ENCODE measurements at places on chromosomes 7 and 10.

DNA sequence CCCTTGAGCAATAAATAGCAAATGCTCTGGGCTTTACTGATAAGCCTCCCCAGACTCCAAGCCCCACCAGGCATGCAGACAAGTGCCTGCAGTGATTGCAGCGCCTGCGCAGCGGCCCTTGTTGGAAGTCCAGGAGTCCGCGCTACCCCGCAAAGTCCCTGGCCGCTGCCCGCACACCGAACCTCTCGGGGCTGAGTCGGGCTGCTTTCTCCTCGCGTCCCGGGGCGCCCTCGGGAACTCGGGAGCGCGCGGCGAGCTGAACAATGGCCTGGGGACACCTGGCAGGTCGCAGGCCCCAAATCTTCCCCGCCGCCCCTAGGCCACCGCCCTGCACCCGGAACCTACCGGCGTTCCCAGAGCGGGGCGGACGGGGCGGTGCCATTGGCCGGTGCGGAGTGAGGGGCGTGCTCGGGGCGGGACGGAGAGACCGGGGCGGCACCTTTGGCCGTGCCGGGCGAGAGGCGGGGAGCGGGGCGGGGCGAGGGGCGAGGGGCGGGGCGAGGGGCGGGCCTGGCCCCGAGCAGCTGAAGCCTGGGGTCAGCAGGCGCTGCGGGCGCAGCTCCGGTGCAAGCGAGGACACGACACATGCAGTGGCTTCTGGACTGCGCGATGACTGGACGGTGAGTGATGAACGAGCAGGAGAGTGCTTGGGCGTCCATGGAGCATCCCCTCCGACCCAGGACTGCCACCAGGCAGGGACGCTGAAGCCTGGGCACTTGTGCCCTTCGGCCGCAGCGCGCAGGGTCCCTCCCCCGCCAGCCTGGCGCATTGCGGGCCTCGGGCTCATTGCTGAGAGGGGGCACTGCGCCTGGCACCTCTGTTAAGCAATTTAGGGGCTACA is at the start of gene RASSF4:
Gene RASSF4 (plus strand): TSS at position 556 of the 841 bp plus-strand sequence. CDS start 10,401 bp downstream, outside the sequence.
- DNase-seq, result peak; percentile 93

DNA sequence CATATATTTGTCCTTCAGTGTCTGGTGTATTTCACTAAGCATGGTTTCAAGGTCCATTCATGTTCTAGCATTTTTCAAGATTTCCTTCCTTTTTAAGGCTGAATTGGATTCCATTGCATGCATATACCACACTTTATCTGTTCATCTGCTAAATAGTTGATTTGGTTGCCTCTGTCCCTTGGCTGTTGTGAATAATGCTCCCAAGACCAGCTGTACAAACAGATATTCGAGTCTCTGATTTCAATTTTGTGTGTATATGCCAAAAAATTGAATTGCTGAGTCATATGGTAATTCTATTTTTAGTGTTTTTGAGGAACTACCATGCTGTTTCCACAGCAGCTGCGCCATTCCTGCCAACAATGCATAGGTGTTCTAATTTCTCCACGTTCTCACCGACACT is 216.4 kb downstream of the NRG3 start:
- no peak for DNase-seq

- no peak for DNase-seq
Observed at GRCh38 chr10:53005612-53006345, 233.2 kb upstream of the MBL2 start.

- DNase-seq, result no peak
Observed at GRCh38 chr7:129006636-129007414, 48.1 kb downstream of the TNPO3 start.

- no peak for DNase-seq
Observed at GRCh38 chr7:106206826-106207541, 77.8 kb downstream of the NAMPT start.

GRCh38 chr7:37483627-37484026 is 35.0 kb upstream of the ELMO1 start:
- DNase-seq, result no peak

- no peak for DNase-seq
Observed at GRCh38 chr10:76993213-76993612, 644.4 kb downstream of the KCNMA1 start.

GRCh38 chr7:50957431-50957830 is 174.7 kb upstream of the GRB10 start:
- DNase-seq, result no peak

- DNase-seq, result no peak
Observed at GRCh38 chr10:11005725-11006427, 11.8 kb upstream of the CELF2 start.

DNA sequence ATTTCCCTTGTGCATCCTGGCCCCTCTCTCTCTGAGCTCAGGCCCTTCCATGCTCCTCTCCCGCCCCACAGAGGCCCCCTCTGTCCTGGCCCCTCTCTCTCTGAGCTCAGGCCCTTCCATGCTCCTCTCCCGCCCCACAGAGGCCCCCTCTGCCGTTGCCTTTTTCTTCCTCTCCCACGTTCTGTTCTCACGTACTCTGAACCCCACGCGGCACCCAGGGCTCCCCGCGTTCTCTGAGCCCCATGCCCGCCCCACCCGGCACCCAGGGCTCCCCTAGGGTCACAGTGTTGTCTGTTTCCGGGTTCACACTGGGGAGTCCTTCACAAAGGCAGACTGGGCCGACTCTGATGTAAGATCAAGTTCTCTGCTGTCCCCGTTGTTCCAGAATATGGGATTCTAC is 336.8 kb downstream of the DNAJB6 start:
- no peak for DNase-seq

GRCh38 chr10:50336140-50336539 is 84.8 kb upstream of the ASAH2 start:
- DNase-seq, result no peak

DNA sequence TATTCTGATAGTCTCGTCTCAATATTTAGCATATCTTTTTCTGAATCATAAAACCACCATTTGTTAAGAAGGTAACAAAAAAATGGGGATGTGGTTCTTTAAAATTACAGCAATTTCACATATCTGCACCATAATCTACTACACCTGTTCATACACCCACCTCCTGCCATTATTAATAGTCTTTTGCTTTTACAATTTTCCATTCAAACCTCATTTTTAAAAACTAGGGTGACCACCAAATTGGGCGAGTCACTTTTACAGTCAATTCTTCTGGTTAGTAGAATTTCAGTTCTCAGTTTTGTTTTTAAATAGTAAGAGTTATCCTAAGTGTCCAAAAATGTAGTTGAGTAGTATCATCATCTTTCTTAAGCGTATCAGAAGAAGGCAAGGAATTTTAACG is 48.4 kb upstream of the GSAP start:
- DNase-seq, result no peak

- no peak for DNase-seq
Observed at GRCh38 chr7:73426016-73426415, 7.6 kb upstream of the FZD9 start.

DNA sequence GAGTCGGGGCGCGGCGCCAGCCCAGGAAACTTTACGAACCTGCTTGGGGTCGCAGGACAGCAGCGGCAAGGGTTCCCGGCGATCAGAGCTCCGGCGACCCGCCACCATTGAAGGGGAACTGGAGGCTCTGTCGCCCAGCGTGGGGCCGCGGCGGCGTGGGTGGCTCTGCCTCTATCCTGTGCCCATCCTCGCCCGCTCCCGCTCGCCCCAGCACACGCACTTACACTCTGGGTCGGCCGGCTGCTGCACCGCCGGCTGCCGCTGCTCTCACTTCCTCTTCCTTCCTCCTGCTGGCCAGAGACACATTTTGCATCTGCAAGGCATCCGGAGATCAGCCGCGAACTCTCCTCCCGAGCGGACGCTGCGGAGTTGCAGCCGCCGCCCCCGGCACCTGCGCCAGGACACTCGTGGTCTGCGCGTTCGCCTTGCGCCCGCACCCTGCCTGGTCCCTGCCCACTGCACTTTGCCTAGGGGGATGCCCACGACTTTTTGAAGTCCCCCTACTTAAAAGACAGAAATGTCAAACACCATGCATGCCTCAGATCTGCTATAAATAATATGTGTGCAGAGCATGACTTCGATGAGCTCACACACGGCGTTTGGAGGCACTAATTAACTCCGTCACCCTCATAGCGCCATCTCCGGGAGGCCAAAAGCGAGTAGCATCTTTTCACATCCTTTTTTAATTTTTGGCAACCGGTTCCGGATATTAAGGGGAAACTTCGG is at the start of gene ELMO1:
Gene ELMO1 (minus strand): TSS at position 229 of the 726 bp plus-strand sequence. CDS start 106,174 bp downstream, outside the sequence.
- peak; percentile 85 for DNase-seq

DNA sequence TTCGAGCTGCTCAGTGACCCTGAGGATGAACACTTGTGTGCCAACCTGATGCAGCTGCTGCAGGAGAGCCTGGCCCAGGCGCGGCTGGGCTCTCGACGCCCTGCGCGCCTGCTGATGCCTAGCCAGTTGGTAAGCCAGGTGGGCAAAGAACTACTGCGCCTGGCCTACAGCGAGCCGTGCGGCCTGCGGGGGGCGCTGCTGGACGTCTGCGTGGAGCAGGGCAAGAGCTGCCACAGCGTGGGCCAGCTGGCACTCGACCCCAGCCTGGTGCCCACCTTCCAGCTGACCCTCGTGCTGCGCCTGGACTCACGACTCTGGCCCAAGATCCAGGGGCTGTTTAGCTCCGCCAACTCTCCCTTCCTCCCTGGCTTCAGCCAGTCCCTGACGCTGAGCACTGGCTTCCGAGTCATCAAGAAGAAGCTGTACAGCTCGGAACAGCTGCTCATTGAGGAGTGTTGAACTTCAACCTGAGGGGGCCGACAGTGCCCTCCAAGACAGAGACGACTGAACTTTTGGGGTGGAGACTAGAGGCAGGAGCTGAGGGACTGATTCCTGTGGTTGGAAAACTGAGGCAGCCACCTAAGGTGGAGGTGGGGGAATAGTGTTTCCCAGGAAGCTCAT is 1.1 kb downstream of the DDIT4 start:
- DNase-seq, result peak; percentile 82
